ENCODE measurements at places on chromosomes 16 and 17. TPM values are rescaled to one million over a fixed set of nuclear protein-coding genes. Genes with fewer than 3 reads are reported as not detected.

- H3K36me3 ChIP-seq, result no peaks in the 10 kb centered on the region
- H3K27ac ChIP-seq, result no peak overlapping the region
- no peak for DNase-seq
- no peaks in the 10 kb centered on the region for H3K4me1 ChIP-seq
- H3K4me3 ChIP-seq, result no peak overlapping the region
- no peaks in the 10 kb centered on the region for H3K27me3 ChIP-seq
Measured at GRCh38 chr17:30093463-30094147, 23.0 kb upstream of the NSRP1 start.

- no peaks in the 10 kb centered on the region for H3K4me1 ChIP-seq
- H3K27ac ChIP-seq, result no peak overlapping the region
- no peaks in the 10 kb centered on the region for H3K36me3 ChIP-seq
Measured at GRCh38 chr16:79431923-79432322, 168.6 kb downstream of the MAF start.

DNA sequence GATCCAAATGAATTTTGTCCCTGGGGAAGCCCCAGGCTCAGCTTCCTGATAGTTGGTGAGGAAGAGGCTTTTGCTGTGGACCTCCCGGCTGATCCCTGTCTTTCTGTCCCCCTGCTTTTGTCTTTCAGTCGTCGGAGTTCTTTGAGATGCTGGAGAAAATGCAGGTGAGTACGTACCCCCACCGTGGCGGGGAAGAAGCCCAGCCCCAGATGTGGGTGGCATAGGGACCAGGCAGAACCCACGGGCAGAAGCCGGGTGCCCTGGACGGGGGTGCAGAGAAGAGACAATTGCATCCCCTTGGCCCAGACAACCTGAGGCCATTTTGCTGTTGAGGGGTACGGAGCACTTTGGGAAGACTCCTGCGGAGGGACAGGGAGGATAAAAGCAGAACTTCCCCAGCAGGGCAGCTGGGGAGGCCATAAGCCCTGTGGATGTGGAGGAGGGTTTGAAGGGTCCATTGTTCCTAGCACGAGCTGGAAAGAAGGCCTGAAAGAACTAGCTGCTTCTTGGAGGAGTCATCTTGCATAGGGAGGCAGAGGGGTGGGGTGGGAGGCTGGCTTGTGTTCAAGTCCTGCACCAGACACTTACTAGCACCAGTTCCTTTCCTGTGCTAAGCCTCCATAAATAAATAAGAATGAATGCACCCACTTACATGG is 105.6 kb downstream of the OR1D5 start:
- H3K4me3 ChIP-seq, result no peak overlapping the region
- H3K27me3 ChIP-seq, result no peaks in the 10 kb centered on the region
- peaks cover 20% of the 10 kb centered on the region for H3K4me1 ChIP-seq
- H3K36me3 ChIP-seq, result no peaks in the 10 kb centered on the region
- no peak overlapping the region for H3K27ac ChIP-seq

- H3K4me1 ChIP-seq, result no peaks in the 10 kb centered on the region
- no peak overlapping the region for H3K4me3 ChIP-seq
- no peak for DNase-seq
- H3K36me3 ChIP-seq, result no peaks in the 10 kb centered on the region
Measured at GRCh38 chr16:65375651-65376050, 253.8 kb upstream of the CDH11 start.

DNA sequence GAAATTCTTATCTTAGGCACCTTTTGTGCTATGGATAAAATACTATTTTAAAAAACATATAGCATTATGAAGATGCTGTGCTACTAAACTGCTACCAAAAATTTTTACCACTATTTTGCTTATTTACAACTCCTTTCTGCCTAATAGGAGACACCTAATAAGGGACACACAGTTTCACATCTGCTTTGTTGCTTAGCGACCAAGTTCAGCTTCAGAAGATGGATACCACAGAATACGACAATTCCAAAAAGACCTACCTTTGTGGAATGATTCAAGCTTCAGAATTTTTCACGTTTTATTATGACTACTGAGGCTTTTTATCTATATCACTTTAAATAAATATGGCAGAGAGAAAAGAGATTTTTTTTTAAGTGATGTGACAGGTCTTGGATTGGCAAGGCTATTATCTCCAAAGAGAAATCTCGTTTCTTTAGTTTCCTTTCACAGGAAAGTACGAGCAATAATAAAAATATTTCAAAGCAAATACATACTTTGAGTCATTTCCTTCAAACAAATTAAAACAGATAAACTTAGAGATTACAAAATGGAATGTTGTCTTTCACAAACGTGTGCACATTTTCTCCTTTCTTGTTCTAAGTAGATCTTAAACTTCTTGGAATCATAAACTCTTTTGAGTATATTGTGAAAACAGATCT is 35.4 kb downstream of the SPAG9 start:
- H3K4me3 ChIP-seq, result no peak overlapping the region
- no peaks in the 10 kb centered on the region for H3K36me3 ChIP-seq
- no peaks in the 10 kb centered on the region for H3K27me3 ChIP-seq
- no peak overlapping the region for H3K27ac ChIP-seq
- DNase-seq, result no peak

CLEC18A gene
- 0.97 TPM for total RNA-seq

Measured in pancreas (tissue), 10 donors.